NCI-H1436 (cell line): ENCODE measurements at places on chromosomes 6 and 20.

GRCh38 chr20:11329271-11329670 is 588.4 kb upstream of the BTBD3 start:
- DNase-seq: no peak

- DNase-seq: no peak
Measured at GRCh38 chr6:55963301-55963700, 87.9 kb upstream of the BMP5 start.

DNA sequence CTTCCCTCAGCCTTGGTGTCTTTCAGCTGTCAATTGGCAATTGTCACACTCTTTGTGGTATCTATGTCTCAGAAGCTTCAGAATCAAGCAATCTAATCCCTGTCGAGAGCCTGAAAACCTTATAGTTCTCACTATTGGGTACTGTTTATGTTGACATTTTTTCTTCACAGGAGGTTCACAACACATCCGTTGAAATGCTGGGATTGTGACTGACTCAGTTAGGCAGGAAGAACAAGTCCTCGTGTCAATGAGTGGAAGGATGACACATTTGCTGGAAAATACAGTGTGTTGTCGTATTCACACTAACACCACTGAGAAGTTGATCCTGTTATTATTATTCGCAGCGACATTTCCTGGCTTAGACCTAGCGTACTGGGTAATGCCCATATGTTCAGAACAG is 163.9 kb upstream of the CITED2 start:
- DNase-seq: no peak

DNA sequence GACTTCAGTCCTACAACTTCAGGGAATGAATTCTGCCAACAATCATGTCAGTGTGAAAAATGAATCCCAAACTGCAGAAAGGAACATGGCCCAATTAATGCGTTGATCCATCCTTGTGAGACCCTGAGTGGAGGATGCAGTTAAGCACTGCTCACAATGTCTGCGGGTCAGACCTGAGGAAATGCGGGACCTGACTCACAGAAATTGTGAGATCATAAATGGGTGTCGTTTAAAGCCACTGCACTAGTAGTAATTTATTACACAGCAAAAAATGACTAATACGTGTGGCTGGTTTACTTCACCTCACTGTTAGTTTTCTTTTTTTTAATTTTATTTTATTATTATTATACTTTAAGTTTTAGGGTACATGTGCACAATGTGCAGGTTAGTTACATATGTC is 505.0 kb downstream of the PRKN start:
- DNase-seq: no peak
